AG09309 (cell line): ENCODE measurements at places on chromosomes 11 and 22.
A peak's percentile ranks its signal among the peaks of the same experiment; 100 is the strongest.

DNA sequence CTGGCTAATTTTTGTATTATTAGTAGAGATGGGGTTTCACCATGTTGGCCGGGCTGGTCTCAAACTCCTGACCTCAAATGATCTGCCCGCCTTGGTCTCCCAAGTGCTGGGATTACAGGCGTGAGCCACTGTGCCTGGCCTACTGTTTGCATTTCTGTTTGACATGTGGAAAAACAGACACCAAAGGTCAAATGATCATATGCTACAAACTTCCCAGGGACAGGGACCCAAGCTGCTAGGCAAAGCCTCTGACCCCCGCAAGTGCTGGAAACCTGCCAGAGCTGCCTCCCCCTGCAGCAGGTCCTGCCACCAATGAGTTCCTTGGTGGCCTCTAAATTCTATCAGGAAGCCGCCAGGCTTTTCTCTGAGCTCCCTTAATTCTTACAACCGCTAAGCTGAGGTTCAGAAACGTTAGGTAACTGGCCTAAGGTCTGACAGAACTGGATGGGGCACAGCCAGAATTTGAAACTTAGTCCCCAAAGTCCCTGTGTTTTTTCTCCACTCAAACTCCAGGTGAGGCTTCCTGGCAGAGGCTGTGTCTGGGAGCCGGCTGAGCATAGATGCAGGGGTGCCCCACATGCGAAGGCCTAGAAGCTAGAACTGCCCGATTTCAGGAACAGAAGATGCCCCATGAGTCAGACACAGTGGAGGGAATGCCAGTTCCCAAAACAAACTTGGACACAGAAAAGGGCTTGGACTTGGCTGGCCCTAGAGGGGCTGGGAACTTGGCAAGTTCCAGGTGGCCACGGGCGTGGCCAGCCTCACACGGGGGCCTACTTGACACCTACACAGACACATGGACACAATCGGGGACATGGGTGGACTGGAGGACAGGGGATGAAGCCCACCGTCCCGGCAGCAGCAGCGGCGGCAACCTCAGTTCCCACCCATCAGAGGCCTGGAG lies 7.4 kb downstream of the CSNK1E start:
- no peak for DNase-seq

DNA sequence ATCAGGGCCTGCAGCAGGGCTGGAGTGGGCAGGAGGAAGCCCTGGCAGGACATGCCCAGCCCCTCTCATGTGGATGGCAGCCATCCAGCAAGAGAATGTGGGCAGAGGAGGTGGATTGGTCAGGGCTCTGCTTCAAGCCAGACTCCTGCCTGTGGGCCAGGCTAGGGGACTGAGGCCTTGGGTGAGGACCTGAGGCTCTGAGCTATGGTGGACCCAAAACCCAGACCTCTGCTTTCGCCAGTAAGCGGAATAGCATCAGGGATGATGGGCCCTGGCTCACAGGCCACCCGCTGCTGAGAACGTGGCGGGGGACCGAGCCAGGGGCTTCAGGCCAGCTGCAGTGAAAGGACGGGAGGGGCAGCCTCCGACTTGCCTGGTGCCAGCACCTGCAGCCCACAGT lies 57.4 kb downstream of the LINC01488 start:
- no peak for DNase-seq

- DNase-seq = no peak
Measured at GRCh38 chr11:111954154-111954553, 17.0 kb downstream of the DIXDC1 start.

DNA sequence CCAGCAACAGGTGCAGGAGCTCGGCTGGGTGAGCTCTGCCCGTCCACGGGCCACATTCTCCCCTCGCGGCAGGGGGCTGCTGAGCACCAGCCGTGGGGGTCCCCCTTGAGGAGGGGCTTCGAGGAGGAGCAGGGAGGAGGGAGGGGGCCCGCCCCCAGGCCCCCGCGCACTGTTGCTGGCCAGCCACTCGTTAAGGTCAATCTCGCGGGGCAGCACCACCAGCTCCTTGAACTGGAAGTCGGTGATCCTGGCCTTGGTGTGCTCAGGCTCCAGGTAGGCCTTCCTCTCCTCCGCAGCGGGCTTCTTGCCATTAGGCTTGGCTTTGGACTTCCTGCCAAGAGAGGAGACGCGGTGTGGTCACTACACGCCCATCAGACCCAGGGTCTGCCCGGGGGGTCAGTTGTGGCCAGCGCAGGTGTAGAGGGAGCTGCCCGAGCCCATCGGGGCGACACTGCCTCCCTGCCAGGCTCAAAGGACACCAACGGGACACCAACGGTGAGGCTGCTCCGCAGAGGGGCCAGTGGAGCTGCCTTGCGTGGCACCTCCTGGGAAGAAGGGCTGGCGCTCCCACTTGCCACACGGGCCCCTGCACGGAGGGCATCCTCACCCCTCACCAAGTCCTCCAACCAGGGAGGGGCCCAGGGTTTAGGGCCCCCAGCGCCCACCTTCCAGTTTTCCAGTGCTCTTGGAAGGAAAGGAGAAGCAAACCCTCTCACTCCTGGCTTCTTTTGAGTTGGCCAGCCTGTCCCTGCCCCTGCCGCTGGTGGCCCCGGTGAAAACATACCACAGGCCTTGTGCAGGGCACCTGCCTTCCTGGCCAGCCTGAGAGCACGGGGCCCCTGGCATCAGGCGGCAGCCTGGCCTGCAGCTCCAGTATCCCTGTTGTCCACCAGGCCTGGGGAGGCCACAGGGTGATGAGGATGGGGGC lies 5.8 kb downstream of the MOB2 start:
- no peak for DNase-seq

DNA sequence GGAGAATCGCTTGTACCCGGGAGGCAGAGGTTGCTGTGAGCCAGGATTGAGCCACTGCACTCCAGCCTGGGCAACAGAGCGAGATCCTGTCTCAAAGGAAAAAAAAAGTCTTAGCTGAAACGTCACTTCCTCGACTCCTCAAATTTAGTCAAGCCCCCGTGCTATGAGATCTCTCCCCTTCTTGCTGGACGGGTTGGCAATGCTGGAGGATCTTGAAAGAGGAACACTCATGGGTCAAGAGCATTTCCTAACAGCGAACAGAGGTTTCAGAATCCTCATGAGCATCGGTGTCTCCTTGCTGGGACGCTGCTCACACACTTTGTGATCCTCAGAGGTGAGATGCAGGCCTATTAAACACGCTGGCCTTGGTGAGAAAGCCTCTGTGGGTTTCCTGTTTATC lies 35.9 kb downstream of the APOL3 start:
- DNase-seq = no peak

- DNase-seq = no peak
Measured at GRCh38 chr11:100546714-100547113, 140.4 kb upstream of the ARHGAP42 start.

DNA sequence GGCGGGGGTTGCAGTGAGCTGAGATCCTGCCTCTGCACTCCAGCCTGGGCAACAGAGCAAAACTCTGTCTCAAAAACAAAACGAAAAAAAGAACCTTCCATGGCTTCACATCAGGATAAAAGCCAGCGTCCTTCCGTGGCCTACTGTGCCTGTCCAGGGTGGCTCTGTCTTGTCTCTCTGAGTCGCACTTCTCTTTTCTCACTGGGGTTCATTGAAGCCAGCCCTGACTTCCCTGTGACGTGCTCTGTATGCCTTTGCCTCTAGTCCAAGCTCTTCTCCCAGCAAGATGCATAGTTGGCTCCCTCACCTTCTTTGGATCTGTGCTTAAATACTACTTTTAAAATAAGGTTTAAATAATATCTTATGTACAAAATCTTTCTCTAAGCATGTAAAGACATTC lies 11.6 kb downstream of the ATXN10 start:
- DNase-seq = no peak

DNA sequence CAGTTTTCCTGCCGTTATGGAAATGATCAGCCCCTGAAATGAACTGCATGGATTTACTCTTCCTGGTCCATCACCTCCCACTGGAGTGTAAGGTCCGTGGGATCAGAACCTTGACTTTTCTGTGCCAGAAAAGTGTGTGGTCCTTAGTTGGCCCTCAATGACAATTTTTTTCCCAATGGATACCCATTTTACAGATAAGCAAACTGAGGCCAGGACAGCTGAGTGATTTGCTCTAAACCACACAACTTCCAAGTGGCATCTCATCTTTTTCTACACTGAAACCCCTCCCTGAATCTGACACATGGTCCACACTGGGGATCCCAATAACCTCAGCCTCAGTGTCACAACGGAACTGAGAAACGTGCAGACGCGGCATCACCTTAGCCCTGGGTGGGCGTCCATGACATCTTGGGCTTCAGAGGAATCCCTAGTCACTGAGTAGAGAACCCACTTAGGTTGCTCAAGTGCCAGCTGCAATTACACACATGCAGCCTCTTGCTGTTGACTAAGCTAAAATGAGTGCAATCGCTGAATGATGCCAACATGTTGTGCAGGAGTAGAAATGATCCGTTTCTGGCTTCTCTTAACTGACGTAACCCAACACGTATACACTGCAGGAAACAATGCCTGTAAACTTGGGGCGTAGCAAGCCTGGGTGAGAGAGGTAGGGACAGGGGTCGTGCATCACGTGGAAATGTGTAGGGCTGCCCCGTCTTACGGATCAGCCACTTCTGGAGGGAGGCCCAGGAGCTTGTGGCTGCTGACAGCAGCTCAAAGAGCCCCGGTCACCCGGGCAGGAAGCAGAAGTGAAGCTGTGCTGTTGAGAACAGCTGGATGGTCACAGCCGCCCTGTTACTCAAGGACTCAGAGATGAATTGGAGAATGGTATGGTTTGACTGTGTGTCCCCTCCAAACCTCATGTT lies 136.3 kb downstream of the SHANK2 start:
- no peak for DNase-seq

GRCh38 chr11:86003654-86004053 lies 65.2 kb downstream of the PICALM start:
- no peak for DNase-seq

- no peak for DNase-seq
Measured at GRCh38 chr11:131745405-131745804, 375.0 kb downstream of the NTM start.

DNA sequence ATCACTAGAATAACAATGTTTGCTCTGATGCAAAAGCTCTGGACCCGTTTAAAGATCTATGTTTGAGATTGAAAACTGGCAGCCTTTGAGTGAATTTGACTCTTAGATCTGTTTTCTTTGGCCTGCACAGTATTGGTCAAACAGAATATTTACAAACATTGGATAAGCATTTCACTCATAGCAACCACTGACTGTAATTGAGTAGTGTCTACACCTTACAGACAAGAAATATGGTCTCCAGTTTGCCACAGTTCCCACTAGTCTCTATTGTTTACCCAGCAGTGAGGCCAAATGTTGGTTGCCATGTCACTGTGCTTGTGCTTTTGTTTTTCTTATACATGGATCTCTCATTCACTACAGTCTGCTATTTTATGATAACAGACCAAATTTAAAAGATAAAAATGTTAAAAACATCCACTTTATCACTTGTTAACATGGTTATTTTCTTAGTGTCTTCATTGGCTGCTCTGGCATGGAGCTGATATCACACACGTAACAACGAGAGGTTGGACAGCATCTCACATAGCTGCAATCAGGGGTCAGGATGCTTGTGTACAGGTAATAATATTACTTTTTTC lies 12.2 kb downstream of the ANKRD42 start:
- DNase-seq = no peak

GRCh38 chr11:82720267-82721065 lies 13.2 kb downstream of the FAM181B start:
- DNase-seq = no peak

- DNase-seq = no peak
Measured at GRCh38 chr11:30740091-30740490, 153.9 kb upstream of the MPPED2 start.

- DNase-seq = no peak
Measured at GRCh38 chr11:60931917-60932316, 7.7 kb downstream of the TMEM132A start.

GRCh38 chr11:8097062-8097461 lies 16.1 kb downstream of the TUB start:
- DNase-seq = no peak

GRCh38 chr22:49107961-49108530 lies 719.6 kb downstream of the BRD1 start:
- no peak for DNase-seq

GRCh38 chr11:76598426-76598839 lies 72.1 kb downstream of the LRRC32 start:
- no peak for DNase-seq

GRCh38 chr22:31040542-31041398 lies 40.3 kb upstream of the SMTN start:
- DNase-seq = no peak

DNA sequence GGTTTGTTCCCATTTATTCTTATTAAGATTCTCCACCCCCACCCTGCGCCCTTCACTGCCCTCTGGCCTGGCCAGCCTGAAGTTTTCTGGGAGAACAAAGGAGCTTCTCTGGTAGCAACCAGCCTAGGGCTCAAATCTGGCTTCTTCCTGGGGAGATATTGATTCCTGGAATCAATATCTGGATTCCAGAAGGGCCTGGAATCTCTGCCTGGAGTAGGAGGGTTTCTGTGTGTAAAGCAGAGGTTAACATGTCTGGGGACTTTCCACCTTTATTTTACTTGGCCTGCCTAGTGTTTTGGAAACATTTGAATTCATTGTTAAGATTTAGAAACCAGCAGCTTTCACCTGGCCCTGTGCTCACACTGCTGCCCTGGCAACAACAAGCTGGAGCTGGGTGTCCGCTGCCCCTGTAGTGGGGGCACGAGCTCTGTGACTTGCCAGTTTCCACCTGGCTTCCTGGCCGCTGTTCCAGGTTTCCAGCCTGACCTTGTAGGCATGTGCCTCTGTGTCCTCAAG lies 5.5 kb downstream of the C11orf91 start:
- no peak for DNase-seq

DNA sequence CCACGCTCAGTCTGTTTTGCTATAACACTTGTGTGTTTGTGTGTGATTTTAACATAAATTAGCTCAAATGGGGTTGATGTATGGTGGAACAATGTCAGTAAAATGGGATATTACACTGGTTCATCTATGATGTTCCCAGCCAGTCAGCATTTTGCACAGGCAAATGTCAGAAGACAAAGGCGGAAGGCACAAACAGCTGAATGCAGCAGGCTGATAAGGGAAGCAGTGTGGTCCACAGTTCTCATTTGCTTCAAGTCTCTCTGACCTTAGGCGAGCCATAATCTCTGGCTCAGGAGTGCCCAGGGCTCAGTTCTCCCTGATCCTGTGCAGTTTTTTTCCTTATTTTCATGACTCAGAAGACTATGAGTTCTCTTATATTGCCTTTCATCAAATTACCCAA lies 102.7 kb downstream of the FAR1 start:
- no peak for DNase-seq

GRCh38 chr11:34565417-34566207 lies 52.0 kb upstream of the ELF5 start:
- no peak for DNase-seq

- no peak for DNase-seq
Measured at GRCh38 chr22:38346506-38346905, 29.3 kb upstream of the CSNK1E start.

DNA sequence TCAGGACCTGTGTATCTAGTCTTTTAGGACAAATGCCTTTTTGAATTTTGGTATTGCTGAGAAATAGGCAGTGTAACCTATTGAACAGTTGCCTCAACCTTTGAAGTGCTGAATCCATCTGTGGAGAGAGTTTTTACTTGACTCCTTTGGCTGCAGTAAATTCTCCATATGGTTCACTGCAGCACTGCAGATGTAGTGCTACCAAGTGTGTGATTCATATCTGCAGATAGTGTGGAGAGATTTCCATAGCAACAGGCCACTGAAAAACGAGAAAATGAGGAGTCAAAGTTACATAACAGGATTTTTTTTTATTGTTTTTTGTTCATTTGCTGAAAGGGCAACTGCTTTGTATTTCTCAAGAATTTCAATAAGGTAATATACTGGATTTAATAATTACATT lies 356.1 kb downstream of the RAB38 start:
- DNase-seq = peak; percentile 8
